GOT3 (cell line): ENCODE measurements at places on chromosomes 7 and 10.

- no peak for DNase-seq
Measured at GRCh38 chr7:1844951-1845390, 174.9 kb downstream of the ELFN1 start.

GRCh38 chr10:43145311-43145710, 7.1 kb downstream of the CSGALNACT2 start:
- DNase-seq, result no peak

DNA sequence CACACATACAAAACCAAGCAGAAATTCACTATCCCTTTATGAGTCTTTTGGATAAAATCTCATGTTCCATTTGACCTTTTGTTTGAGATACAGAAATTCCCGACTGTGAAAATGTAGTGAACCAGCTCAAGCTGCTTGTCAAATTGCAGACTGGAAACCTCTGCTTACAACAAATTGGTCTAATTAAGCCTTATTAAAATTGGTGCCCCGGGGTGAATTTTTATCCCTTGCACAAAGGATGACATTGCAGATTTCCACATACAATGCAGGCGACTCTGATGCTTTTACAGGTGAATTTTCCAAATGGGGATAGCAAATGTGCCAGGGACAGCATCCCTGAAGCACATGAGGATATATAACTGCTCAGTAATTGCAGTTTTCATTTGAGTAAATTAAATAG, 257.3 kb downstream of the BMPER start:
- DNase-seq, result no peak

- no peak for DNase-seq
Measured at GRCh38 chr7:144473908-144474307, 70.4 kb upstream of the NOBOX start.

DNA sequence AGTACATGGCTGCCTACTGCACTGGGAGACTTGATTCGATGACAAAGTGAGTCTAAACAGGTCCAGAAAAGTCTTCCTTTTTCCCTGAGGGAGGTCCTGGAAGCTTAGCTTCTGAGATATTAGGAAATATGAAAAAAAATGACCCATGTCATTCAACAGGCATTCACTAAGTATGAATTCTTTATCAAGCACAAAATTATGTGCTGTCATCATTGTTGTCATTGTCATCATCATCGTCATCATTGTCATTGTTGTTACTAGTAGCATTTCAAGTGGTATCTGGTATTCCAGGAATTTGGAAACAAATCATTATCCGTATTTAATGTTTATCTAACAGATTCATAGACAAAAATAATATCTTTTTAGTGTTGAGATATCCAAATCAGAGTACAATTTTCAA, 49.7 kb upstream of the HECTD2 start:
- DNase-seq, result no peak

- DNase-seq, result no peak
Measured at GRCh38 chr10:13794992-13795612, 208.3 kb downstream of the PRPF18 start.

DNA sequence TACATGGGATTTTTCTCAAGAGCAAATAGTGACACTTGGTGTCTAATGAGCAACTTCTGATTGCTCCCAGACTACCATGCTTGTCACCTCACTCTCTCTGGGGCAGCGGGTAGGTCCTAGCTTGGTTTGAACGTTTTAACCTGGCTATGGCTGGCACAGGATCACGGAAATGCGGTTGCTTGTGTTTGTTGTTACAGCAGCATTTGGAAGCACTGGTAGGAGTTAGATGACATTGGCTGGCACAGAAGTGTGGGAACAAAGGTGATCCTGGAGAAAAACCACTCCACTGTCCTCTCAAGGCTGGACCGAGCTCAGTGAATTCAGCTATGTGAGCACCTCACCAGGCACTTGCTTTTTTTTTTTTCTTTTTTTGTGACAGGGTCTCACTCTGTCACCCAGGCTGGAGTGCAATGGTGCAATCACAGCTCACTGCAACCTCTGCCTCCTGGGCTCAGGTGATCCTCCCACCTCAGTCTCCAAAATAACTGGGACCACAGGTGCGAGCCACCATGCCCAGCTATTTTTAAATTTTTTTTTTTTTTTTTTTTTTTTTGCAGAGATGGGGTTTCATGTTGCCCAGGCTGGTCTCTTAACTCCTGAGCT, 3.5 kb upstream of the PFKFB3 start:
- DNase-seq, result no peak

- no peak for DNase-seq
Measured at GRCh38 chr7:84633-85020, 107.7 kb upstream of the FAM20C start.

GRCh38 chr7:155358948-155359712, 61.5 kb downstream of the INSIG1 start:
- DNase-seq, result no peak

- no peak for DNase-seq
Measured at GRCh38 chr10:129707406-129708388, 240.7 kb downstream of the MGMT start.

DNA sequence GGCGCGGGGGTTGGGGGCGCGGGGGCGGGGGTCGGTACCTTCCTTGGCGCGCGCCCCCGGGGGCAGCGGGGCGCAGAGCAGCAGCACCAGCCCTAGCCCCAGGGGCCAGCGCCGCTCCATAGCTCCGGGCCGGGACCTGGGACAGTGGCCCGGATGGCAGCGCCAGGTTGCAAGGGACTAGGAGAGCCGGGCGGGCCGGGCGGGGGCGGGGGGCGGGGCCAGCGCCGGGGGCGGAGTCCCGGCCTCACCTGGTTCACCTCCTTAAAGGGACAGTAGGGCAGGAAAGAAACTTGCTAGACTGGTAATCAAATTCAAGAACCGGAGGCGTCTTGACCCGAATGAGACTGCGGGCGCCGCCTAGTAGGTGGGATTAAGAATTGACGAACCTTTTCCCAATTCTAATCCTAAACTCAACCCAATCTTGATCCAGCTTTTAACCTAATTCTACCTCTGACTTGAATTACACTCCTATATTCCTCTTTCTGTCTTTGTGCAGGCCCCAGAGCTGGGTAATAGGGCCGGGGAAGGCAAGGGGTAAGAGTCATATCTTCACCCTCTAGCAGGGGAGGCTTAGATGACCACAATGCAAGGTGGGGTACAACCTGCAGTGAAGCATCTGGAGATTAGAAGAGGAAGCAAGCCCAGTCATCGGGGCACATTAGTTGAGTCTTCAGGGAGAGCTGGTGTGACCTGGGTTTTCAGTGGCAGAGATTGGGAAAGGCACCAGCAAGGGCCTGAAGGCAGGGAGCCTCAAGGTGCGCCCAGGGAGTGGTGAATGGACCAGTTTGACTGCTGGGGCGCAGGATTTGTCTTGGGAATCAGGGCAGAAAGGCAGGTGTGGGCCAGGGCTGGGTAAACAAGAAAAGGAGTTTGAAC, at the start of gene EPHA1:
Gene EPHA1 (minus strand): TSS at position 171 of the 876 bp plus-strand sequence. CDS start 51 bp downstream, at position 120.
- no peak for DNase-seq

DNA sequence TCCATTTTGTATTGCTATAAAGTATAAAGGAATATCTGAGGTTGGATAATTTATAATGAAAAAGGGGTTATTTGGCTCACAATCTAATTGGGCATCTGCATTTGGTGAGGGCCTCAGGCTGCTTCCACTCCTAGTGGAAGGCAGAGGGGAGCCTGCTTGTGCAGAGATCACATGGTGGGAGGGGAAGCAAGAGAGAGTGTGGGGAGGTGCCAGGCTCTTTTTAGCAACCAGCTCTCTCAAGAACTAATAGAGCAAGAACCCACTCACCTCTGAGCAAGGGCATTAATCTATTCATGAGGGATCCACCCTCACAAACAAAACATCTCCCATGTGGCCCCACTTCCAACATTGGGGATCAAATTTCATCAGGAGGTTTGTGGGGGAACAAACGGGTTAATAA, 64.6 kb downstream of the OGDH start:
- DNase-seq, result no peak

GRCh38 chr7:122309421-122309820, 4.9 kb upstream of the FEZF1 start:
- no peak for DNase-seq

DNA sequence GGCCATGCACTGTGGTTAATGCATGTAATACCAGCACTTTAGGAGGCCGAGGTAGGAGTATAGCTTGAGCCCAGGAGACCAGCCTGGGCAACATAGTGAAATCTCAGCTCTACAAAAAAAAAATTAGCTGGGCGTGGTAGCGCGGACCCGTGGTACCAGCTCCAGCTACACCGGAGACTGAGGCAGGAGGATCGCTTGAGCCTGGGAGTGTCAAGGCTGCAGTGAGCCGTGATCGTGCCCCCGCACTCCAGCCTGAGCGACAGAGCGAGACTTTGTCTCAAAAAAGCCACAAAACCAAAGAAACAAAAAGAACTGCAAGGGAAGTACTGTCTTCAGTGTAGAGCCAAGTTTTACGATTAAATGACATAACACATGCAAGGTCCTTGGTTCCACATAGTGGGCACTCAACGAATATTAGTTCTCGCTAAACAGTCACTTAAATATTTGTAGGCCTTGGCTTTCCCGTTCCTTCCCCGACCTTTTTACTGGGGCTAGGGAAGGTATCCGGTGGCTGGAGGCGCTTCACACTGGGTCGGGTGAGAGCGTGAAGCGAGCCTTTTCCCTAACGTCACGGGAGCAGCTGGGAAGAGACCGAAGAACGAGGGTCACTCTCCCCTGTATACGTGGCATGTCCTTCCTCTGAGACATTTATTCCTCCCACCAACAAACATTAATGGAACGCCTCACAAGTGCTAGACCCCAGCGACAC, 993 bp upstream of the SND1 start:
- no peak for DNase-seq

- no peak for DNase-seq
Measured at GRCh38 chr10:114245121-114245791, 6.2 kb downstream of the VWA2 start.

DNA sequence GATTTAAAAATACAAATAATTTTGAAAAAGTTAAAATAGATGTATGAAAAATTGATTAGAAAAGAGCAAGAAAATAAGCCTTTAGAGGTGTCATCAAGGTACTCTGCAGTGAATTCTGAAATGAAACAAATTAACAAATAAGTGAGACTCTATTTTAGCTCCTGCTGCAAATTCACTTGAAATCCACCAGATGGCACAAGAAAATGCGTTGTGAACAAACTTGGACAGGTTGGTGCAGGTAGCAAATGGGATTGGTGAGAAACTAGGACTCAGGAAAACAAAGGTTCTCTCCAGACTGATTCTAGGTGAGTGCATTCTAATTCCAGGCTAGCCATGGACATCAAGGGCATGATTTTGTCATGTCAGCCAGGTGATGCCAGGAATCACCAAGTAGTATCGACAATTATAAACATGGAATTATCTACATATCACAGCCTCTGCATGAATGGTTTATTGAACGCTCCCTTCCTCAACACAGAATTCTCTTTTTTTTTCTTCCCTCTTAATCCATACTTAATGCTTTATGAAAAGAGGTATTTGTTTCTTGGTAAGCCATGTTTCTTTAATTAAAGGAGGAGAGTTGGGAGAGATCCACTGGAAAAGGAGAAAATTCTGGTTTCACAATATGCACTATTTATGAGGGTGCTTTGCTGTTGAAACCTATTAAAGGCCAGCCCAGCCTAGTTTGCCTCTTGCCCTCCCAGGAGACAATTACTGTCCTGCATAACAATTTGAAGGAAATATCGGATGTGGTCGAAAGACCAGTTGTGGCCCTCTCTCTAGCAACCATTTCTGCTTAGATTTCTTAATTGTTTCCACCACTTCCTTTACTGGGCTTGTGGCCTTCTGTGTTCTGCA, 118.1 kb downstream of the ZNF365 start:
- DNase-seq, result no peak

DNA sequence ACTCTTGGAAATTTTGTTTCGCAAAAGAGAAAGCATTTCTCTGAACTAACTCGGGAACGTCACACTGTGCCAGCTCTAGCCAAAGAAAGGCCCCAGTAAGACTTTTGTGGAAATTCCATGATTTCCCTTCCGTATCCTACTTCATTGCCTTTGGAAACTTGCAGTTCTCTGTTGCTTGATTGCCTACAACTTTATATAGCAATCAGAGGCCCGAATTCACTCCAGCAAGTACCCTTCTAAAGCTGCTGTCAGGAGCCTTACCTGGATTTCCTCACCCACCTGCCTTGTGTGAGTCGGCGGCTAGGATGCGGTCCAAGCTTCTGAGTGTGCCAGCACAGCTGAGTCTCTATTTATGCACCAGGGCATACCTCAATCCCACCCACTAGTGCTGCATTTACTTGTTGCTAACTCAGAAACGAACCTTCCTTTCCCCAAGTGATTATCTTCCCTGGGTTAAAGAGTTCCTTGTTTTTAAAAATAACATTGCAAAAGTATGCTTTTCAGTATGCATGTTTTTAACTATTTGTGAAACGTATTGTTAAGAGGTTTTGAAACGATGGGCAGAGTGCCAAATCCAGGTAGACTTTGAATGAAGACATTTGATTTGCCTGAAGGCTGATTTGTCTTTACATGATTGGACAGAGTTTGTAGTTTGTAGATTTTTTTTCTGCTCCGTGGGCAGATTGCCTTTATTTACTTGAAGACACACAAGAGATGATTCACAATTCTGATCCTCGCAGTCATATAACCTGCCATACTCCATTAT, at the start of gene AGR2:
Gene AGR2 (minus strand): TSS at position 326 of the 766 bp plus-strand sequence. CDS start 3,203 bp downstream, outside the sequence.
- DNase-seq, result no peak

GRCh38 chr7:97680622-97681021, 51.3 kb upstream of the TAC1 start:
- DNase-seq, result no peak

DNA sequence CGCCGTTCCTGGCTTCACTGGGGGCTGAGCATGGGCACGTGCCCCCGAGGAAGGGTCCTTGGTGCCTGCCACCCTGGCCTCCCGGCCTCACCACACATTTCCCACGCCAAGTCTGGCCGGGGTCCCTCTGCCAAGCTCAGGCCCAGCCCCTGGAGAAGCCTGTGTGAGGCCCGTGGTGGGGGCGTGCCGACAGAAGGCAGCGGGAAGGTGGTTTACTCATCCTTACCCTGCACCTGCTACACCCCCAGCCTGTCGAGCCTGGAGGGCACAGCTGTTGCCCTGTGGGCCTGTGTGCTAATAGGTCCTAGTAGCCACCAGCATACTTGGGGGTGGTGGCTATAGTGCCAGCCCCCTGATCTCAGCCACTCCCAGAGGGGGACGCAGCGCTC, 46.7 kb downstream of the NKX6-2 start:
- no peak for DNase-seq

DNA sequence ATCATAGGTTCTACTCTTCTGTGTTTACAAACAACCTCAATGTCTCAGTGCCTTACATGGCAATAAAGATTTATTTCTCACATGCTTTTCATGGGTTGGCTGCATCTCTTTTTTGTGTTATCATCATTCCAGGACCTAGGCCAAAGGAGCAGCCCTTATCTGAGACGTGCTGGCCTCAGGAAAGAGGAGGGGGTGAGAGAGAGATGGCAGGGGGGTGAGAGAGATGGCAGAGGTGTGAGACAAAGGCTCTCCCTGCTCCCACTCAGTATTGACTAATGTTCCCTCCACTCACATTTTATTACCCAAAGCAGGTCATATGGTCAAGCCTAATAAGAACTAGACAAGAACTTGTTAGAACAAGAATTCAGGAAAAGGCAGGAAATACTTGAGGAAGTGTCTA, 120.1 kb upstream of the PRR15 start:
- no peak for DNase-seq

GRCh38 chr7:117188949-117189592, 133.8 kb downstream of the WNT2 start:
- DNase-seq, result no peak

- no peak for DNase-seq
Measured at GRCh38 chr7:4265676-4266075, 416.4 kb upstream of the FOXK1 start.

GRCh38 chr10:126243971-126244370, 144.3 kb downstream of the ADAM12 start:
- DNase-seq, result no peak
